ENCODE measurements at places on chromosomes 12 and 14.
A peak's percentile ranks its signal among the peaks of the same experiment; 100 is the strongest.

DNA sequence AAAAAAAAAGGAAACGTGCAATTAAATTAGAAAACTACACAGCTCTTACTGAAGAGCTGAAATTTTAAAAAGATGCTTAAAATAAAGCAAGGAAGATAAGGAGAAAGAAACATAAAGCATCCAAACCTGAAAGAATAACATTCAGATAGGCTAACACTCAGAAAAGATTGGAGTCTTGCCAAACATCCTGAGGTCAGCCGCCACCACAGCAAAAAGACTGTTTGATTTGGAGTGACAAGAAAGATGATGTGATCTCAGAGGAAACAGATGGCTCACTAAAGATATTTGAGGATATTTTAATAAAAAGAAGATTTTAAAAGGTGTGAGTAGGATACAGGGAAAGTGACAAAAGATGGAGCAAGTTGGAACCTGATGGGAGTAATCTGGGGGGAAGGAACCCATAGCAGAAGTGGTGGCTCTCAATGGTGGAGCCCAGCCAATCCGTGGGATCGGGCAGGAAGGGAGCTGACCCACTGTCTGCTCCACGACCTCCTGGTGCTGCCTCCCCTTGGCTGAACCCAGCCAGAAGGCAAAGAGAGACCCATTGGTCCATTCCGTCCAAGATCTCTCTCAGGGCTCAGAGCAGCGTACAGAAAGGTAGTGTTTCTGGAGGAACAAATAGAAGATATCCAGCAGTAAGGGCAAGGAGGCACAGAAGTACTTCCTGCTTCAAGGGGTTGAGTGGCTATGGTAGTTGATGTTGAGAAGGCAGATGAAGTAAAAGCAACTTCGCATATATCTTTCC is 469.6 kb downstream of the RGS6 start:
- no peak for DNase-seq

DNA sequence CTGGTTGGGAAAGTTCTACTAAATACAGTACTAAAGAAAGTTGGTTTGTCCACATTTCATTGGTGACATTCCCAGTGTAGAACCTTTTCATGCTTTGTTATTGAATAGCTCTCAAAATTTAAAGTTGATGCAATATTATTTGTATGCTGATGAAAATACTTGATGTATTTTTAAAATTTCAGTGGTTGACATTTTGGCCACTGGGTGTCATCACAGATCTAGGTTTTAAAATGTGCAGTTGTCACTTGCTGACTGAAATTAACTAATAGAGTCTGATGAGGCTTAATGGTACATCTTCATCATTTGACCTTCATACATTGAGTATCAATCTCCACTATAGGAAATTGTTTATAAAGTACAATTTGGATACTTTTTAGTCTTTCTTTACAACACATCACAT is 37.1 kb downstream of the CMAS start:
- DNase-seq, result no peak

GRCh38 chr12:15481846-15482245 is 159.5 kb downstream of the PTPRO start:
- DNase-seq, result no peak

DNA sequence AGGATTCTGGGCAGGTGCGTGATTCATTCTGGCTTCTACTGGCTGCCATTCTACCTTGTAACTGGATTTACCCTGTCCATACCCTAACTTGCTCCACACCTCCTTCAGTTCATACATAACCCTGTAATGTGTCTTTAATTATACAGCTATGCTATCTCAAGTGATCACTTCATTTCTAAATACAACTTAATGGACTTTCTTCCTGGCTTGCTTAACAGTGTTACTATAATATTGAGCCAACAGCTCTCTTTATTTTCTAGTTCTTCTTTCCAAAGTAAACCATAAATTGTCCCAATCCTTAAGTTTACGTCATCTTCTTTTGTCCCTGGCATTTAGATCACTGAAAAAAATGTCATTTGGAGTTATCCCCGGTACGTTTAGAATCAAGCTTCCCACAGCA is 75.9 kb upstream of the KCNJ8 start:
- no peak for DNase-seq

GRCh38 chr12:88638388-88638787 is 58.1 kb upstream of the KITLG start:
- no peak for DNase-seq

GRCh38 chr14:24298892-24299254 is 707 bp downstream of the DHRS1 start:
- peak; percentile 33 for DNase-seq

DNA sequence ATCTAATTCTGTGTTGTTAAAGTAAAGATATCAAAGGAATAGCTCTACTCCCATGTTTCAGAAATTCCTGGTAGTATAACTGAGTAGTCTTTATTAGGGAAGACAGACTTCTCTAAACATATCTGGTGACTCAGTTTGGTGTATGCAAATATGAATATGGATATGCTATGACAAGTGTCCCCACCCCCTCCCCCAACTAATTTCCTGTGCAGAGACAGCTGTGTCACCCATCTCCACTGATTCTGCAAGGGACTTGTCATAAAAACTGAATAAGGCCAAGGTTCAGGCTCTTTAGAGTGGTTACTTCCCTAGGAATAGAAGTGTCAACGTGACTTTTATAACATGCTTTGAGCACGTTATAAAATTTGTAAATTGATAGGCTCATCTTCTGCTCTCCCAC is 429.1 kb downstream of the DAD1 start:
- DNase-seq, result no peak

- DNase-seq, result no peak
Observed at GRCh38 chr12:125070112-125070511, 4.9 kb downstream of the AACS start.

DNA sequence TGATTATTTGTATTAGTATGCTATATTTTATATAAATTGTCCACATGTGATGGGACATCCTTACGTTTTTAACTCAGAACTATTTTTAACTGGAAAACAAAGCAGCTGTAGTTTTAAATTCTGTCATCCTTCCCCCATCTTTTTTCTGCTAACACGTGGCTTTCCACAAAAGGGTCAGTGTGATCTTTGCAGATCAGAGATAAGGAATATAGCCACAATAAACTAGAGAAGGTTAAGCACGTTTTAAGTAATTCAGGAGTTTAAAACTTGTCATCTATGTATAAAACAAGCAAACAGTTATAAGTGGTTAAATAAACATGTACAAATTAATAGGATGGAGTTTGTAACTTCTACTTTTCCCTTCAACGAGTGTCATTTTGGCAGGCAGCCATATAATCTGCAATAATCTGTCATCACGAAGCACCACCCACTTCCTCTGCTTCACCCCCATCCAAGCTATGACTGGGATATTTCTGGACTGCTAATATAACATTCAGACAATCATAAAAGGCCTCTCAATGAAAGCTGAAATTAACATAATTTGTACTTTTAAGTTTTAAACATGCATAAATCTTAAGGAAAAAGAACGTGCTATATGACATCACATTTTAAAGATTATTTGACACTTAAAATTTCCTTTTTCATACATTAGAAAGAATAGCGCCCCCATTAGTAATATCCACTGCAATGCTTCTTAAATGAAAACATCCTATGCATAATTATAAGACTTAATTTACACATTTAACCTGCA is 15.3 kb downstream of the TAOK3 start:
- peak; percentile 69 for DNase-seq

- no peak for DNase-seq
Observed at GRCh38 chr14:75205591-75205990, 29.2 kb upstream of the TMED10 start.

DNA sequence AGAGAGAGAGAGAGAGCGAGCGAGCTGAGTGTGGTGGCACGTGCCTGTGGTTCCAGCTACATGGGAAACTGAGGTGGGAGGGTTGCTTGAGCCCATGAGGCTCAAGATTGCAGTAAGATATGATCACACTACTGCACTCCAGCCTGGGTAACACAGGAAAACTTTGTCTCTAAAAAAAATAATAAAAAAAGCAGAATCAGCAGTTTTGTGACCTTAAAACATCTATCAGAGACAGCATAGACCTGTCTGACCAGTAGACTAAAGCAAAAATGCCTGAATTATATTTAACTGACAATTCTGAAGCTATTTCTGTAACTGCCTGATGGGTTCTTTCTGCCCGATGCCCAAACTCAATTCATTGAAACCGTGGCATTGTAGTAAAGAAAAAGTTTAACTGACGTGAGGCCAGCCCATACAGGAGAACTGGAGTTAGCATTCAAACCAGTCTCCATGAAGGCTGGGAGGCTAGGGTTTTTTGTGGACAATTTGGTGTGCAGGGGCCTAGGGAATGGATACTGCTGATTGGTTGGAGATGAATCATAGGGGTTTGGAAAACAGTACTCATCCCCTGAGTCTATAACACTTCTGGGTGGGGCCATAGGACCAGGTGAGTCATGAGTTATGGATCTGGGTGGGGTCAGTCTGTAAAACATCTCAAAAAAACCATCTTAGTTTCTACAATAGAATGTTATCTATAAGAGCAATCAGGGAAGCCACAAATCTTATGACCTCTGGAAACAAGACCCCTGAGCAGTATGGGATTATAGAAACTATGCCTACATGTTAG is 8.0 kb upstream of the RASSF8 start:
- no peak for DNase-seq

DNA sequence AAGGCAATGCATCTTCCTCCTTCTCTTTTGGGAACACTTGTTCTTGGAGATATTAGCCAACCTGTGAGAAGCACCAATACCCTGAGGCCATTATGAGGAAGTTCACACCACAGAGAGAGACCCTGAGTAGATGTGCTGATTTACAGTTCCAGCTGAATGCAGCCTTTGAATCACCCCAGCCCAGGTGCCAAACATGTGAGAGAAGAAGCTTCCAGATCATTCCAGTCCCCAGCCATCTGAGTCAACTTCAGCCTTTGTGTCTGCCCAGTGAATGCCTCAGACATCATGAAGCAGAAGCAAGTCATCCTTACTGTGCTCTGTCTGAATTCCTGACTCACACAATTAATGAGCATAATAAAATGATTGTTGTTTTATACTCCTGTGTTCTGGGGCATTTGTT is 25.1 kb downstream of the C12orf42 start:
- DNase-seq, result no peak

DNA sequence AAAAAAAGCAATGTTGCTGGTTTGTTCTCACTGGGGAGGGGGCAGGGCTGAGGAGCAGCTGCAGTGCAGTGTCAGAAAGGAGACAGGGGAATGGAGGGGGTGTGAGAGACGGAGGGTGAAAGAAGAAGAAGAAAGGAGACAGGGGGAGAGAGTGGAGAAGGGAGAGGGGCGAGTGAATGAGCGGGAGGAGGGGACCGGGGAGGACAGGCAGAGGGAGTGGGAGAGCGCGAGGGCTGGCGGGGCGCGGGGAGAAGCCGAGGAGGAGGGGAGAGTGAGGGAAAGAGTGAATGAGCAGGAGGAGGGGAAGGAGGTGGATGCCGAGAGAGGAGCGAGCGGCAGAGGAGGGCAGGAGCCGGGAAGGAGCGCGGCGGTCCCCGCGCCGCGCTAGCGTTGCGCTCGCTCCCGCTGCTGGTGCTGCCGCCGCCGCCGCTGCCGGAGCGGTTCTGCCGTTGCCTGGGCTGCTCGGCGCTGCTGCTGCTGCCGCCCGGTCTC is at the start of gene NOVA1:
Gene NOVA1, minus strand, starts transcription at position 445 of the 492 bp plus-strand sequence. CDS start 597 bp downstream, outside the sequence.
- no peak for DNase-seq

GRCh38 chr14:91309756-91310280 is 65.3 kb upstream of the GPR68 start:
- DNase-seq, result no peak

GRCh38 chr14:66088656-66089055 is 397.5 kb upstream of the CCDC196 start:
- DNase-seq, result no peak

DNA sequence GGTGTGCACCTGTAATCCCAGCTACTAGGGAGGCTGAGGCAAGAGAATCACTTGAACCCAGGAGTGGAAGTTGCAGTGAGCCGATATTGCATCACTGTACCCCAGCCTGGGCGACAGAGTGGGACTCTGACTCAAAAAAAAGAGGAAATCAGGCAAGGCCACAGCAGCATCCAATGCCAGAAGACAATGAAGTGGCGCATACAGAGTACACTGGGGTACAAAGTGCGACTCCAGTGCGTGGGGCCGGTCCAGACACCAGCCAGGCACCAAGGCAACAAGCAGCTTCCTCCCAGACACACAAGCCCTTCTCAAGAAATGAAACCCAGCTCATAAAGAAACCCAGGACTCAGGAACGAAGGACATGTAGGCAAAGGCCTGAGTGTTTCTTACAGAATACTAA is 28.2 kb downstream of the TTC7B start:
- no peak for DNase-seq

GRCh38 chr14:51314321-51315015 is 74.4 kb downstream of the TMX1 start:
- DNase-seq, result no peak
